MG63 (cell line): ENCODE measurements at places on chromosomes 13 and 19. TPM values are rescaled to one million over a fixed set of nuclear protein-coding genes. Genes with fewer than 3 reads are reported as not detected.
A peak's percentile ranks its signal among the peaks of the same experiment; 100 is the strongest.

DNA sequence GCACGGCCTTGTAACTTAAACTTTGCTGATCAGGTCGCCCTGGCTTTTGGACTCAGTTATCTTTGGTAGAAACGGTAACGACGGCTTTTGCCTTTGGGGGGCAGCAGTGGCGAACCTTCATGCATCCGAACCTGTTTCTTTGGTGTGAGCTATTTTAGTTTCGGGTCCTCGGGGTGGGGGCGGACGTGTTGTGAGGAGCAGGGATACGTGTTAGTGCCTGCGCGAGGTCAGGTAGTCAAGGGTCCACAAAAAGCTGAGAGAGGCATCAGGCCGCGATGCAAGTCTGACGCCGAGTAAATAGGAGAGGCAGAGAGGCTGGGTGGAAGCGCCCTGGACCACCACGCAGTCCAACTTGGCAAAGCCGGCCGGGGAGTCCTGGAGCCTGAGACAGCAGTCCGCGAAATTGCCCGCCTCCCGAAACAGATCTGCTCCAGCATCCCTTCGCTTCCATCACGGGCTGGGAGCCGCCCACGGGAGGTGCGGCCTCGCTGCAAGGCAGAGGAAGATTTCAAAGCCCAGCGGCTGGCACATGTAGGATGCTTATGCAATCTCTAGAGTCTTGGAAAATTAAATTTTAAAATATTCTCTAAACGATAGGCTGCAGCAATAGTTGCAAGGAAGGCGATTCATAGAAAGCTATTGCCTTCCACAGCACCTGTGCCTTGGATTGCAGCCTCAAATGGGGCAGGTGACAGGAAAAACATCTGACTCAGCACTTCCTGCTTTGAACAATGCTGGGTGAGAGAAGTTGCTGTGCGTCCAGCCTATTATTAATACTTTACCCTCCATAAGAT is 4.6 kb upstream of the TPP2 start:
- peak; percentile 81 for DNase-seq

DNA sequence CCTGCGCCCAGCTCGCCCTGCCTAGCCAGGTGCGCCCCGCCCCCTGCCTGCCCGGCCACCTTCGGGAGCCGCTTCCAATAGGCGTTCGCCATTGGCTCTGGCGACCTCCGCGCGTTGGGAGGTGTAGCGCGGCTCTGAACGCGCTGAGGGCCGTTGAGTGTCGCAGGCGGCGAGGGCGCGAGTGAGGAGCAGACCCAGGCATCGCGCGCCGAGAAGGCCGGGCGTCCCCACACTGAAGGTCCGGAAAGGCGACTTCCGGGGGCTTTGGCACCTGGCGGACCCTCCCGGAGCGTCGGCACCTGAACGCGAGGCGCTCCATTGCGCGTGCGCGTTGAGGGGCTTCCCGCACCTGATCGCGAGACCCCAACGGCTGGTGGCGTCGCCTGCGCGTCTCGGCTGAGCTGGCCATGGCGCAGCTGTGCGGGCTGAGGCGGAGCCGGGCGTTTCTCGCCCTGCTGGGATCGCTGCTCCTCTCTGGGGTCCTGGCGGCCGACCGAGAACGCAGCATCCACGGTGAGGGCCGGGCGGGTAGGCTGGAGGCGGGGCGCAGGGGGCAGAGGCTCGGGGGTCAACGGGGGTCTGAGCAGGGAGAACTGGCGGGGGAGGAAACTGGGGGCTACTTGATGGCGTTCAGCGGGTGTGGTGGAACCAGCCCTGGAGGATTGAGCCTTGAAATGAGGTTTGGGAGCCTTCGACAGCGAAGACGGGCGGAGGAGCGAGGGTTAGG is at the start of gene SPINT2:
SPINT2 (plus strand) TSS at position 88 of the 727 bp plus-strand sequence; CDS start at position 408, 320 bp downstream.
- DNase-seq = no peak

DNA sequence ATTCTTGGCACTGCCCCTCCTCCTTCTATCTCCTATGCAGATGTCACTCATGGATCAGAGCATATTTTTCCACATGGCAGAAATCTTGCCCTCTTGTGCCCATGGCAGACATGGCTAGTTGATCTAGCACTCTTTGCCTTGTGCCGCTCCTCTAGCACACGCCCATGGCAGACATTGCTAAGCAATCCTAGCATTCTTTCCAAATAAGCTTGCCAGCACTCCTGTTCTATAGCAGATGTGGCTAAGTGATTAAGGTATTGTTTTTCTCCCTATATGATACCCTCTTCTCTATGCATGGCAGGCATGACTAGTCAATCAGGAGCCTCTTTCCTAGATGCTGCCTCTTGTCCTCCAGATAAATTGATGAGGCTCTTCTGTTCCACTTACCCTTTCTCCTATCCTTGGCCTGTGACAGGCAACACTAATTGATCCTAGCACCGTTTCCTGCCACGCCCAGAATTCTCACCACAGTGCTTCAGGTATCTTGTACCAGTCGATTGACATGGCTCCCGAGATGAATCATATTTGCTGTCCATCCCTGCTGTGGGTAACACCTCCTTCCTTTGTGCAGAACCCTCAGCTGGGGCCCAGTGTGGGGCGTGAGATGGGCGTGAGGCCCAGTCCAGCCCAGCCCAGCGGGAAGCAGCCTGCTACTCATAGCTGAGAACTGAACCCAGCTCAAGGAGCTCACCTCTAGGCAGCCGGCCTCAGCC is 26.9 kb downstream of the TMED1 start:
- DNase-seq = peak; percentile 93

- DNase-seq = no peak
These were observed 5.8 kb downstream of the UQCR11 start for GRCh38 chr19:1599460-1599846.

The C1QTNF9 gene
- total RNA-seq = not detected in 2 replicates

The SULT2B1 gene
- 0.49 TPM in 1 of 2 replicates, not detected in the other for total RNA-seq

The KLHL26 gene
- total RNA-seq = 1.9 and 8.6 TPM in 2 replicates
